Aorta (tissue), 5 donors: ENCODE measurements at places on chromosomes 12 and 14. TPM values are rescaled to one million over a fixed set of nuclear protein-coding genes. Genes with fewer than 3 reads are reported as not detected.

GRCh38 chr12:49200919-49201594 is 12.2 kb upstream of the TUBA1A start:
- no peak for DNase-seq

GRCh38 chr12:12443431-12443878 is 86.6 kb downstream of the BORCS5 start:
- peak; percentile 81 for DNase-seq

- DNase-seq = peak; percentile 92
These were observed 5.1 kb upstream of the TNFAIP2 start for GRCh38 chr14:103118018-103118662.

DNA sequence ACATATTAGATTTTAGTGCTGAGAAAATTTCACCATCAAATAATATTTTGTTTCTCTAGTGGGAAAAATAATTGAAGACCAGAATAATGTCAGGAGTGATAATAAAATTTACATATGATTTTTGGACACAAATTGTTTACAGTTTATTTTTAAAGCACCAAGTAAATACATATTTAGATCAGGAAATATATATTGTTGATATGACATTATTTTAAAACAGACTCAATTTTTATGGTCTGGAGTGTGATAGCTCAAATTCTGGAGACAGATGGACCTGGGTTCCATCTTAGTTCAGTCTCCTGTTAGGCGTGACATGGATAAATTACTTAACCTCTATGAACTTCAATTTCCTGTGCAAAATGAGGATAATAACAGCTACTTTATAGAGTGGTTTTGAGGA is 135.4 kb downstream of the TPH2 start:
- DNase-seq = no peak

DNA sequence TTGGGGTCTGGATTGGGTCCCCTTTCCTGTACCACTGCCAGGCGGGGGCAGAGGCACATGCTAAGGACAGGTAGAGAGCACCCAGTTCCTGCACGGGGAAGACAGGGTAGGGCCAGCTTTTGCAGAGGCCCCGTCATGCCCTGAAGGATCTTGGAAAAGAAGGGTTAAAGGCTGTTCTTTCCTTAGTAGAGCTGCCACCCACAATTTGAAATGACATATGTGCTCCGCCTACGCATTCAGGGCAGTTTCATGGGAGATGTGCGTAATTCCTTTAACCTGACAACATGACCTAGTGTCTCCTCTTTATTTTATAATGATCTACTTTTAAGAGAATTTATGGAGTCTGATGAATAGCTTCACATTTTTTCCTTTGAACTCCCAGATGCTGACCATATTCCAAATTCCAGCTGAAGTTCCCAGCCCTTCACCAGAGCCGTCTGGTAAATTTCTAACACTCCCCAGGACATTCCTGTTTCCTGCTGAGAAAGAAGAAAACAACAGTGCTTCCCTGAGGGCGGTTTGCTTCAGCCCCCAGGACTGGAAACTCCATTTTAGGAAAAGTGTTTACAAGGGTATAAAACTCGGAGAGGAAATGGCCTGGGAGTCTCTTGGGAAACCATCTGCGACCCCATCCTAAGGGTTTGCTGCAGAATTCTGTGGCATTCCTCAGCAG is 58.9 kb upstream of the PLEKHG3 start:
- DNase-seq = no peak

DNA sequence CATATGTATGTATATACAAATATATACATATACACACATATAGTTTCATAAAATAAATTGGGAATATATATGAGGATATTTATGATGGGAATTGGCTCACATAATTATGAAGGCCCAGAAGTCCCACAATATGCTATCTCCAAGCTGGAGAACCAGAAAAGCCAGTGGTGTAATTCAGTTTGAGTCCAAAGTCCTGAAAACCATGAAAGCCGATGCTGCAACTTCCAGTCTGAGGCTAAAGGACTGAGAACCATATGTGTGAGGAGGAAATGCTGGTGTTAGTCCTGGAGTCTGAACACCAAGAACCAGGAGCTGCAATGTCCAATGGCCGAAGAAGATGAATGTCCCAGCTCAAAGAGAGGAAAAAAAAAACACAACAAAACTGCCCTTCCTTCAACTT is 65.5 kb upstream of the PRKD1 start:
- DNase-seq = no peak

The FLRT2 gene
- polyA plus RNA-seq = 0.46 TPM

The ACSS3 gene
- 6.4 TPM for polyA plus RNA-seq

GRCh38 chr12:95300286-95300685 is 82.7 kb downstream of the VEZT start:
- no peak for DNase-seq

The CCNK gene
- 11.2 TPM for polyA plus RNA-seq

- no peak for DNase-seq
These were observed 194.1 kb downstream of the NOVA1 start for GRCh38 chr14:26403760-26404159.

- DNase-seq = no peak
These were observed 493.1 kb downstream of the NOVA1 start for GRCh38 chr14:26104717-26105116.

The DEPDC4 gene
- not detected for polyA plus RNA-seq

DNA sequence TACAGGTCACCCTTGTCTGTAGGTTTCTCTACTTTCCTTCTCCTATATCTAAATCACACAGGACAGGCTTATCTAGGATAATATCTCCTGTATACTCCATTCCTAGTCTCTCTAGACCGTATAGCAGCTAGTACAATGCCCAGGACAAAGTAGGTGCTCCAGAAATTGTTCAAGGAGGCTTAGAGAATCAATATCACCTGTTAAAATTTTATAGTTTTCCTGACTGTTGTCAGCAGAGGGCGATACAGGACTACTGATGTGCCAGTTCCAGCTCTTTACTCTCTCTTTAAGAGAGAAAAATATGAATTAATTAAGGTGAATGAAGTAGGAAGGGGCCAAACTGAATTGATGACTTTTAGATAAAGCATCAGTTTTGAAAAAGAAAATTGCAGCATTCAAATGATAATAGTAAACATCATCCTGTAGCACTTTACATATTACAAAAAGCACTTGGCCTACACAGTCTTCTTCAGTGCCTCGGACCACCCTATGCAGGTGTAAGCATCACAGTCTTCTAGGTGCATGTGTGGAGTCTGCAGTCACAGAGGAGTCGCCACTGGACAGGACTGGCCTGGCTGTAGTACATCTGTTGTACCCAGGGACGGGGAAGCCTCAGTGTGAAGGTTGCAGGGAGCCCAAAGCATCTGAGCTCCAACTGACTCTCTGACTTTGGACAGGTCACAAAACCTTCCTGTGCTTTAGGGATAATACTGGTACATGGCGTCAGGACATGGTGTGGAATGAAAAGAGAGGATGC is 61.9 kb upstream of the MAX start:
- DNase-seq = no peak

- no peak for DNase-seq
These were observed 668.9 kb downstream of the AACS start for GRCh38 chr12:125734137-125734536.

- DNase-seq = no peak
These were observed 199.9 kb upstream of the FOXN3 start for GRCh38 chr14:89616852-89617341.

The SERPINA9 gene
- polyA plus RNA-seq = not detected

- DNase-seq = peak; percentile 53
These were observed 1352.9 kb downstream of the TMEM121 start for GRCh38 chr14:106879241-106879640.

DNA sequence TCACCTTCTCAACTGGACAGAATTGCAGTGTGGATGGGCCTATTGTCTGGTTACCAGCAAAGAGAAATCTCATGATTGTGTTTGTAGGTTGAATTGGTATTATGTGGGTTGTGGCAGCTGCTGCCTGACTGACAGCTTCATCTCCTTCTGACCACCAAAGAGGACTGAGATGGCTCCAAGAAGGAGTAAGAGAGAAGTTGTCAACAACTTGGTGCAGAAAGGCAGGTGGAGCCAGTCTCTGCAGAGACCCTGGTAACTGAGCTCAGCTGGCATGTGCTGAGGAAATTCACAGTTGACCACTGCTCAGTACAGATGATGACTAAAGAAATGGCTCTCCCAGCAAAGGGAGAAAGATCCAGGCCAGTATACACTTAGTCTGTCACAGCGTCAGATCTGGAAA is 240.0 kb upstream of the AMIGO2 start:
- no peak for DNase-seq

GRCh38 chr12:111971800-111972199 is 41.2 kb downstream of the TMEM116 start:
- no peak for DNase-seq

DNA sequence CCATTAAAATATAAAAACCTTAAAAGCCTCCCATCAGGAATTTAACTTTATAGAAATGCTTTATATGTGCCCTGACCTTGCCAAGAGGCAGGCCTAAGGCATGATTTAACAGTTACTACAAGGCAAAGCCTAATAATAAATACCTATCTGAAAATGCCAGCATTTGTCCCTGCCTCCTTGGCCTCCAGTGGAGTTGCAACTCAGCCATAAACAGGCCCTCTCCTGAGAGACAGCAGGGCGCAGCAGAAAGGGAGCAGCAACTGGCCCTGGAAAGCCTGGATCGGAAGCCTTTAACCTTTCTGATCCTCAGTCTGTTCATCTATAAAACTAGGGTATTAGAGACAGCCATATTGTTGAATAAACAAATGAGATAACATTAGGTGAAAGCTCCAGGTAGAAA is 324.4 kb downstream of the PAWR start:
- no peak for DNase-seq

DNA sequence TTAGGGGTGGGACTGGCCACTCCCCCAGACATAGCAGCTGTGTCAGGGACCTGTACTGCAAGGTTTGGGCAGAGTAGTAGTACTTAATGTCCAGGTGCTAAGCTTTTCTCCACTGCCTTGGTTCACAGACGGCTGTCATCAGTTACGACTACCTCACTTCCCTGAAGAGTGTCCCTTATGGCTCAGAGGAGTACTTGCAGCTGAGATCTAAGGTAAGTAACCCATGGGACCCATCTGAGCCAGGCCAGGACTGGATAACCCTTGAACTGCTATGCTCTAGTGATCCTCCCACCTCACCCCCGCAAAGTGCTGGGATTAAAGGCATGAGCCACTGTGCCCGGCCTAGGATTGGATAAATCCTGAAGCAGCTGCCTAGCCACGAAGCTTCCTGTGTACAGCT is 22.4 kb downstream of the ADCK1 start:
- DNase-seq = no peak

DNA sequence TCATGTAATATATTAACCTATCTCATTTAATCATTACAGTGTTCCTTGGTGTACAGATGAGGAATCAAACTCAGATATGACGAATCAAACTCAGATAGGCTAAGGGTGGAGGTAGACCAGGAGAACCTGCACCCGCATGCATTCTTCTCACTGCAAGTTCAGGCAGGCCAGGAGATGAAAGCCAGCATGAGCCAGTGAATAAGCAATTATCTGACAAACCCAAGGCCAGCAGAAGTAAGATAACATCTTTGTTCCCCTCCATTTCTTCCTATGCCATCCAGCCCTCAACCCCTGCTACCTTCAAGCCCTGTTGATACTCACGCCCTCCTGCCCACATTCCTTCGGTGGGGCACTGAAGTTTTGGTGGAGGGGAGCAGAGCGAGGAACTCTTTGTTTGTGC is 152.2 kb downstream of the ETV6 start:
- DNase-seq = no peak

The SDR9C7 gene
- 0.18 TPM for polyA plus RNA-seq

GRCh38 chr12:25723336-25723735 is 170.3 kb upstream of the LMNTD1 start:
- DNase-seq = no peak

DNA sequence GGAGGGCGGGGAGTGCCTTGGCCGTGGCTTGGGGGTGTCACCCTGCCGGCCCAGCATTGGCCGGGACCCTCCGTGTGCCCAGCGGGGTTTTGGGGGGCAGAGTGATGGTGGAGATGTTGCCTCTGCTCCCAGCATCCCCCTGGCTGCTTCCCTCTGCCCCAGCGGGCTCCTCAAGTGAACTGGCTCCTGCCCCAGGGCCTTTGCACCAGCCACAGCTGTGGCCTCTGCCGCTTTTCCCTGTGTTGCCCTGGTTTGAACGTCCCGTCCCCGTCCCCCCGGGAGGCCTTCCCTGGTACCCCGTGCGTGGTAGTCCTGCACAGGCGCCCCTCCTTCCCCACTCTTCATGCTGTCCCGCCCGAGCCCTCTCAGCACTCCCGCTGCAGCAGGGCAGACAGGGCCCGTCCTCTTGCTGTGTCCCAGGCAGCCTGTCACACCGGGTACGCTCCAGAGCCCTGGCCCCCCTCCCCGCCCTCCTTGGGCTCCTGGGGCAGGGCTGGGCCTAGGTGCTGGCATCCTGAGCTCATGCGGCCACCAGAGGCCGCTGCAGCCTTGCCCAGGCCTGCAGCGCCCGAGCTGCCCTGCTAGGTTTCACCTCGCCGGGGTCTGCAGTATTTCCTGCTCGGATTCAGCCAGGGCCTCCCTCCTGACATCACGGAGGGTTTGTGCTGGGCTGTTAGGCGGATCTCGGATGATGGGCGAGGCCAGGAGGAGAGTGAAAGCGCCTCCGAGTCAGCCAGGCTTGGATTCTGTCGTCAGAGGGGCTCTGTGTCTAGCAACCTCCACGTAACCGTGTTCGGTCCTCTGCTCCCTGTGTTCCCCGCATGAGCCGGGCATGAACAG is 9.5 kb downstream of the NOC4L start:
- peak; percentile 69 for DNase-seq

The ING4 gene
- 63.7 TPM for polyA plus RNA-seq

GRCh38 chr14:95248432-95248831 is 71.3 kb downstream of the CLMN start:
- DNase-seq = no peak

DNA sequence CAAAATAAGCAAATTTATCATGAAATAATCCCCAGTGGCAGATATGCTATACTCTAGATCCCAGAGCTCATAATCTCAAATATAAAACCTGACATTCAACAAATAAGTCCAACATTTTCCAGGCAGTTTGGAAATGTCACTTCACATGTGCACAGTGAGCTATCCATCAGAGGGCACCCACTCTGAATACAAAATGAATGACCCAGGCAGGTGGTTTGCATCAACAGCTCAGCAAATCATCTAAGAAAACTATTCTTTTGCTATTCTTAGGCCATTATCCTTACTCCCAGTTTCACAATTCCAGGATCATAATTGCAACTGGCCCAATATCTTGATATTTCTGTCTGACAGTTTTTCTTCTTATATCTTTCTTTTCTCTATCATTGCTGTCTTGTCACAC is 38.5 kb downstream of the TRIM9 start:
- no peak for DNase-seq

- DNase-seq = no peak
These were observed 107.3 kb downstream of the PIK3C2G start for GRCh38 chr12:18368594-18368993.

DNA sequence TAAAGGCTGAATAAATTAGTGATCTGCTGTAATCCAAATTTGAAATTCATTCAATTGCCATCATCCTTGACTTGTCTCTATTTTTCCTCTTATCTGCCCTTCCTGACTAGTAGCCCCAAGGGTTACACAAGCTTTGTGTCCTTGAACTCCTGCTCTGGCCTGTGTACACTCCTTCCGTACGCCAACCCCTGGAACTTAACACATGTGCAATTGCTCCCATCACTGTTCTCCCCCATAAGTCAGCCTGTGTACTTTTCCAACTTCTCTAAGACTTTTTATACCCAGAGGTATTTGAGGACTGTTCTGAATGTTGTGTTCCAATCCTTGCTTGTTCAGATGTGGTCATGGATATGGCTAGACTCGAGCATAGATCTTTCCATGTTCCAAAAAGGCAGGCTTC is 171.1 kb upstream of the G2E3 start:
- DNase-seq = no peak

- no peak for DNase-seq
These were observed 639.8 kb downstream of the TMEM121 start for GRCh38 chr14:106166232-106166631.
